ENCODE measurements at places on chromosomes 11 and 22.

GRCh38 chr11:82701847-82702520, 31.7 kb downstream of the FAM181B start:
- peak; percentile 65 for DNase-seq

DNA sequence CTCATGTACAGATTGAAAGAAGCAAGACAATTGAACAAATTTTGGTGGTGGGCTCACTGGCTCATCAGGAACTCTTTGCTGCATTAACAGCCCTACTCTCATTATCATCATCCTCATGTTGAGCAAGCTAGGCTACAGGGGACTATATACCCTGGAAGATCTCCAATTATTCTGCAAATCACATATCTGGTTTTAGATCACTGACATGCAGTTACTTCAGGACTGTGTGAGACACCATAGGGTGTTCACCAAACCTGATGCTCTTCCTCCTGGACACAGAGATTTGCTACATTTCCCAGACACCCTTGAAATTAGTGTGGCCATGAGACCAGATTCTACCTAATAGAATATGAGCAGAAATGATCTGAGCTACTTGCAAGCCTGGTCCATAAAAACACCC, 23.0 kb upstream of the ME3 start:
- peak; percentile 59 for DNase-seq

DNA sequence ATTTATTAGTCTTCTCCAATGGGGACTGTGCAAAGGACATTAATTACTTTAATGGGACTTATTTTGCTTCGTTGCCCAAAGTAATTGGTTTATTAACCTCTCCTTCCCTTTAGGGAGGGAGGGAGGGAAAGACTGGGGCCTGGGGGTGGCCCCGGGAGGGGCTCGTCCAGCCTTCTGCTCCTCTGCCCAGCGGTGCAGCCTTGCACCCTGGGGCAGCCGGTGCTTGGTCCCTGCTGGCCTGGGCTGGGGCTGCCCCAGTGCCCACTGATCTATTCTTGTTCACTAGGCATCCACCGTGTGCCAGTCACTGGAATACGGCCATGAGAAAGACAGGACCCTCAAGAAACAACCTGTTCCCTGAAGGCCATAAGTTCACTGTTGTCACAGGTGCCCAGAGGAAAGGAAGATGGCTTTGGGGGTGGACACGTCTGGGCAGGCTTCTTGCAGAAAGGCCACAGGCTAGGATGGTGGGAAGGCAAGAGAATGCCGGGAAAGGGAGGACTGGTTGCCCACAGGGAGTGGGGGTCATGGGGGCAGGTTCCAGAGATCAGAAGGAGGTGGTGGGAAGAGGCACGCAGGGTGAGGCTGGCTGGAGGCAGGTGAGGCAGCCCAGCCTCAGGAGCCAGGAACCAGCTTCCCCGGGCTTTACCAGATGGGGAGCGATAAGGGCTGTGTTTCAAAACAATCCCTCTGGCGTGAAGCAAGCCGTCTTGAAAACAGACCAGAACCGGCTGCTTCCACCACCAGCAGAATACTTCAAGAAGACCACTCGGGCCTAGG, 47.6 kb upstream of the KCNQ1OT1 start:
- DNase-seq: no peak

- no peak for DNase-seq
Observed at GRCh38 chr11:17781221-17781620, 46.6 kb downstream of the KCNC1 start.

DNA sequence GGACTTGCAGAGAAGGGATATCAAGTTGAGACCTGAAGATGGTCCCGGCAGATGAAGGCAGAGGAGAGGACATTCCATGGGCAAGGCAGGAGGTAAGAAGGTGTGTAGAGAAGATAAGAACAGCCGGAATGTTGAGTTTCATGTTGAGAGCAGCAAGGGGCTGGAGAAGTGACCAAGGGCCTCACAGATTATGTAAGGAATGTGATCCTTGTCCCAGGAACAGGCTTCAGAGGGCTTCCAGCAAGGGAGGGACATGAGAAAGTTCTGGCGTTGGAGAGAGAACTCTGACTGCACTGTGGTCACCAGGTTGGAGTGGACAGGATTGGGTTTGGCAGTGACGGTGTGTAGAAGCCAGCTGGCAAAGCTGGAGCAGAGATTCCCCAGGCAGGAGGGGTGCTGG, 27.6 kb upstream of the PPFIA1 start:
- no peak for DNase-seq

DNA sequence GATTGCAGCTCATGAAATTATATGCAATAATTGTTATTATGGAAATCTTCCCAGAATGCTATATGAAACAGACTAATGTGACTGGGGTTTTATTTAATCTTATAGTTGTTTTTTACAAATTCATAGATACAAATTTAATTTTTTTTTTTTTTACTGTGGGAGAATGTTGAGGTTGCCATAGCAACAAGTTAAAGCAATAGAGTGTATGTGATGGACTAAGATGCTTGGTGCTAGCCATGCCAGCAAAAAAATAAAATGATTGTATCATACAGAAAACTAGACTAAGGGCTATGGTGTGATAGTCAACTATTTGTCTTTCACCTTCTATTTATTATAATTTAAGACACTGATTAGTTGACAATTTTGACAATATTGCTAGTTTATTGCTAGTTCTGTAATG, 163.2 kb upstream of the BLID start:
- no peak for DNase-seq

GRCh38 chr22:28521451-28521850, 158.2 kb downstream of the TTC28 start:
- no peak for DNase-seq

DNA sequence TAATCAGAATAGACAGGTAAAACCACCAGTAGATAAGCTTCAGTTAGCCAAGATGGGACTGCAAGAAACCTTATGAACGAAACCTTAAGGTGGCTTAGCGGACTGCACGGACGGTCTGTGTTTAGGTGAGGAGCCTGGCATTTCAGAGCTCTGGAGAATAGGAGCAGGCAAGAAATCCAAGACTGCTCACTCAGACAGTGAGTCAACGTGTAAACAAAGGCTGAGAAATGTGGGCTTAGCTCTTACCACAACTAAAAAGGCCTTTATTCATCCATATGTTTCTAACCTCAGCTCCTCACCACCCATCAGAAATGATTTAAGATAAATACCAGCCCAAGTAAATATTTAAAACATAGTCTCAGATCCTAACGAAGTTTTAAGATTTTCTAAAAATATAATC, 657.7 kb downstream of the OPCML start:
- DNase-seq: peak; percentile 67

- DNase-seq: no peak
Observed at GRCh38 chr11:5258543-5259262, 4.1 kb upstream of the HBG2 start.

DNA sequence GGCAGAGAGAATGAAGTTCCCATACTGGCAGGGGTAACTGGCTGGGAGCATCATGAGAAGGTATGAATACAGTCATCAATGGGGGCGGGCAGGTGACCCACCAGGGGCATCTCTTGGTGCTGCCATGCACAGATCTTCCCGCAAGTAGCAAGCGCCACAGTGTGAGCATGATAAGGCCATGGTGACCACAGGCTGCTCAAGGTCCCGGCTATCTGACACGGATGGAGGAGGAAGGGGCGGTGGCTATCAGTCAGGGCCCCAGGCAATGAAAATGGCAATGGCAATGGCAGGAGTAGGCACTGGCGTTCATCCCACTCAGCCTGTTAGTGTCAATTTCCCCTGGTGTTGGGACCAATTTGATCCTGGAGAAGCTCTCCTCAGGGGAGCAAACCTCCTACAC, 21.6 kb downstream of the ASCL2 start:
- no peak for DNase-seq

DNA sequence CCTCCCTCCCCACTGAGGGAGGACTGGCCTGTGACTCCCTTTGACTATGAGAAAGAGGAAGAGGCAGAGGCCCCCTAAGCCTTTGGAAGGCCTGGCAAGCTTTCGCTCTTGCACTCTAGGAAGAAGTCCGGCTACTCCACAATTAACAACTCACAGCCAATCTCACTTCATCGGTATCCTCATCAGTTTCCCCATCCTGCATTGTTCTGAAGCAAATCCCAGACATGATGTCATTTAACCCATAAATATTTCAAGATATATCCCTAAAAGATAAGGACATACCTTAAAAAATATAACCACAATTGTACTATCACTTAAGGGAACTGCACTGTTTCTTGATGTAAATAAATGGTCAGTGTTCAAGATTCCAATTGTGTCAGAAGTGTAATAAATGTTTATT, 63.1 kb downstream of the CWC15 start:
- no peak for DNase-seq

DNA sequence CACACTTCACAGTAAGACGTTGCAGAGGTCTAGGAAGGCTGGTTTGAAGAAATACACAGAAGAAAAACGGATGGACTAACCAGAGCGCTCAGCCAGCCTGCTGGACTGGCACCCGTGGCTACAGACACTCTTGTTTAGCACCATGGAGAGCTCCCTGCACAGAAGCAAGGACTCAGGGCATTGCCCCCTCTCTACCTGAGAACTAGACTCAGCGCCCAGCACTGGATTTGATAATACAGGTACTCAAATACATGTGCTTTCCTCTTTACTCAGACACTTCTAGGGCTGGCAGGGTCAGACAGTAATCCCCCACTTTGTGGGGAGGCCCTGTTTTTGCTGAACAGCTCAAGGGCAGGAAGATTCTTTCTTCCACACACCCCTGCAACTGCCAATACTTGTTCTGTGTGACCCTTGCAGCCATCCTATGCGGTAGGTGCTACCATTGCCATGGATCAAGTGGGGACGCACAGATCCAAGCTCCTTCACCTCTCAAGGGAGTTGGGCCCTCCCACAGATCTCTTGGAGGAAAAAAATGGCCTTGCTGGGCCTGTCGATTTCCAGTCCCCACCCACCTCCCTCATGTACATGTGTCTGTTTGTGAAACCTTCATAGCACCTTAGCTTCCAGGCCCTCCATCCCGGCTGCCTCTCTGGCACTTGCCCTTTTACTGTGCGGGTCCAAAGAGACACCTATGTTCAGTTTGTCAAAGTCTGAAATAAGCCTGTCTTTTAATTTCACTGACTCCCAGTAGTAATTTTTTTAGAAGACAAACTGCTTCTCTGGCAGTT, 5.1 kb upstream of the P2RX6 start:
- DNase-seq: peak; percentile 58

GRCh38 chr22:31929167-31929930, 15.0 kb upstream of the YWHAH start:
- DNase-seq: peak; percentile 23

- no peak for DNase-seq
Observed at GRCh38 chr11:12829131-12829530, 154.9 kb downstream of the TEAD1 start.

DNA sequence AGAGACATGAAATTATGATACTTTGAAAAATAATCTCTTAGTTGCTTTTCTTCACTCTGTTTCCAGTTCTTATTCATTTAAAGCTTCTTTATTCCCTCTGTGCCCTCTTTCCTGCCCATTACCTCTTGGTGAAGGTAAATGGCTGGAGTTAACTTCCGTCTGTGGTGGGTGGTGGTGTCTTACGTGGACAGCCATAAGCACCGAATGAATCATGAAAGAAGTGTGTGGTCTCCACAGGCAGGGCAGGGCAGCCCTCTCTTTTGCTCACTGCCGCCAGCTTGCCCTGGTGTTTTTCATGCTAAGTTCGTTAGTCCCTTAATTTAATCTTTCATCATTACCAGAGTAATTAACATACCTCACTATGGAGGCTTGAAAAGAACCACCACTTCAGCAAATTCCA, 98.7 kb upstream of the SORL1-AS1 start:
- no peak for DNase-seq

- DNase-seq: no peak
Observed at GRCh38 chr11:130295657-130296056, 19.1 kb downstream of the ZBTB44 start.

DNA sequence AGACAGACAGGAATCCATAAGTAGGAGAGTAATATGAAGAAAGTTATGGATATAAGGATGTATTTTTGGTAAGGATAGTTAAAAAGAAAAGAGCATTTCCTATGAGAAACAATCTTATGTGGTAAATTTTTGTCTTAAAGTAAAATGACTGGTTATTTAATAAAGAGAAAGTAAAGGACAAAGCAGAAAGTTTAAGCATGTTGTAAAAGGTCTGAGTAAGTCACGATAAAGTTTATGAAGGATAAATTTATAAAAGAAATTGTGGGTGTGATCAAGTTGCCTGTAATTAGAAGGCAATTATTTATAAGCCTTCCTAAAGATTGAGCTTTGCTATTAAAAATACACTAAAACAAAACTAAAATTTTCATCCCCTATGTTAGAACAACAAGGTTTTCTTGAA, 314.7 kb upstream of the SYN3 start:
- DNase-seq: no peak

DNA sequence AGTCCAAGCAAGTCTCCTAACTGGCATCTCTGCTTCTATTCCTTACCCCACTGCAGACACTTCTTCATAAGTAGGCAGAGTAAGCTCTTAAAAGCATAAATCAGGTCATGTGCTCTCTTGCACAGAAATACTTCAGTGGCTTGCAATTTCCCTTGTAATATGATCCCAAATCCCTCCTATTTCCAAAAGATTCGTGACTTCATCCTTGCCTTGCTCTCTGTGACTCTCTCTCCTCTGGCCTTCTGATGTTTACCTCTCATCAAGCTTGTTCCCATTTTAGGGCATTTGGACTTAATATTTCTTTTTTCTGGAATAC, 37.4 kb upstream of the NCR3LG1 start:
- peak; percentile 91 for DNase-seq

DNA sequence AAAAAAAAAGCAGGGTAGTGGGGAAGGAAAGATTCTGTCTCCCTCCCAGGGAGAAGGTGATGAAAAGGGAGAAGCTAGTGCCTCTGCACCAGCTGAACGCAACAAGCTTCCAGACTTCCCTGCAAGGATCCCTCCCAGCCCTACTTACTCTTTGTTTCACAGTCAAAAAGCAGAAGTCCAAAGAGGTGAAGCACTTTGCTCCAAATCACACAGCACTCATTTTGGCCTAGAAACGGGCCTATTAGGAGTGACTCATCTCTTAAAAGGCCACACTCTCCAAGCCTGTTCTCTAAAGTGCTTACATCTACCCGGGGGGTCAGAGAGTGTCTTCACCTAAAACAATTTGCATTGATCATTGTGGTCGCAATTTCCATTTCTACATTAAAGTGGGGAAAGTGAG, 17.7 kb upstream of the GRK3 start:
- no peak for DNase-seq

DNA sequence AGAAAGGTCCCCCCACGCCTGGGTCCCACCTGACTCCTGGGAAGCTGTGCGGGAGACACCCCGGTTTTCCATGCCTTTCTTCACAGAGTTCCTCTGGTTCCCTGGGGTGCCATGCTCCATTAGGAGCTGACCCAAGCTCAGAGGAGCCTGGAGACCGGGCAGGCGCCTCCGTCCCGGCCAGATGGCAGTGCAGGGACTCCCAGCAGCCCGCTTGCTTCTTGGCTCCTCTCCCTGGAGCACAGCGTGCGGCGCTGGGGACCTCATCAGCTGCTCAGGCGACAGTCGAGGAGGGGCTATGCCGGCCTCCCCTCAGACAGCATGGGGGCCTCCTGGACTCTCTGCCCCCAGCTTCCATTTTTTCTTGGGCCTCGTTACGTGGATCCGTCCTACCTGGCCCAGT, 13.1 kb upstream of the TTLL12 start:
- no peak for DNase-seq

DNA sequence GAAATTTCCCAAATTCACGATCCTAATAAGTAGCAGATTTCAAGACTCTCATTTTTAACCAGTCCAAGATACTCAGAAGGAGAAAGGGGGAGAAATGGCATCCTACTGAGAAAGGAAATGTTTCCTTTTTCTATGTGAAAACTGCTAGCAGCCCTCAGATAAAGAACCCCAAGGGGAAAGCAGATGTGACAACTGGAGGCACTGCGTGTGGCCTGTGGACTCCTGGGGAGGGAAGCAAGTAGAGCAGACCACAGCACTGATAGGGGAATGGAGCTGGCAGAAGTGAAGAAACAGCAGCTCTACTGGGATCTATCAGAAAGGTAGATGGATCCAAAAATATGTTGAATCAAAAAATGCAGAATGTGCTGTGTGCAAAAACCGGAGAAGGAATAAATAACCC, 239.7 kb upstream of the API5 start:
- no peak for DNase-seq

Measured in choroid plexus epithelial cell (primary cell).